ENCODE measurements at places on chromosomes 6 and 20. TPM values are rescaled to one million over a fixed set of nuclear protein-coding genes. Genes with fewer than 3 reads are reported as not detected.

NQO2 gene
- 7.7 TPM for total RNA-seq

DLK2 gene
- total RNA-seq, result not detected

CAGE1 gene
- not detected for total RNA-seq

TSBP1 gene
- not detected for total RNA-seq

MUC22 gene
- total RNA-seq, result not detected

FAM184A gene
- 3.1 TPM for total RNA-seq

CRISP3 gene
- not detected for total RNA-seq

FAM83B gene
- not detected for total RNA-seq

ADAM33 gene
- 234 TPM for total RNA-seq

CDK19 gene
- 5.2 TPM for total RNA-seq

SLC25A27 gene
- 11.7 TPM for total RNA-seq

SLC4A11 gene
- total RNA-seq, result 1.6 TPM

CCDC28A gene
- 0.32 TPM for total RNA-seq

HSD17B8 gene
- not detected for total RNA-seq

RHAG gene
- total RNA-seq, result not detected

SALL4 gene
- total RNA-seq, result not detected

SLC17A3 gene
- not detected for total RNA-seq

COL9A3 gene
- 13.8 TPM for total RNA-seq

RAD21L1 gene
- total RNA-seq, result not detected

ARHGAP40 gene
- total RNA-seq, result not detected

SIRPD gene
- not detected for total RNA-seq

All from ascending aorta (tissue), 2 donors.